ENCODE measurements at places on chromosomes 6 and 20. TPM values are rescaled to one million over a fixed set of nuclear protein-coding genes. Genes with fewer than 3 reads are reported as not detected.

DNA sequence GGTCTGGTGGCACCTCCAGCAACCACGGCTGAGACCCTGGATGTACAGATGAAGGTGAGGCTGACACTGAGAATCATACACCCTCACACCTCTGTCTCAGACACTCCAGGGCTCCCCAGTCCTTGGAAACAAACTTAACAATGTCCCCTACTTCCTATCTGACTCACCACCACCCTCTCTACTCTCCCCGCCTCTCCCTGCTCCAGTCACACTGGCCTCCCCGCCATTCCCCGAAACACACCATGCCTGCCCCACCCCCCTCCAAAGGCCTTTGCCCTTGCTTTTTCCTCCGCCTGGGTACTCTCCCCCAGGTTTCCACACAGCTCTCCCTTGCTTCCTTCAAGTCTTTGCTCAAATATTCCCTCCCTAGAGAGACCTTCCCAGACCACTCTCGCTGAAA lies 16.3 kb downstream of the BPI start:
- no peaks in the 10 kb centered on the region for H3K36me3 ChIP-seq
- peaks cover 9% of the 10 kb centered on the region for H3K27me3 ChIP-seq
- no peaks in the 10 kb centered on the region for H3K4me1 ChIP-seq
- no peak overlapping the region for H3K4me3 ChIP-seq
- H3K27ac ChIP-seq: no peak overlapping the region
- no peak for DNase-seq

PLCB4 gene
- 37.4 TPM for total RNA-seq

GRCh38 chr6:103284835-103285234 lies 1574.9 kb downstream of the HACE1 start:
- no peaks in the 10 kb centered on the region for H3K36me3 ChIP-seq
- no peak overlapping the region for H3K27ac ChIP-seq
- H3K27me3 ChIP-seq: no peaks in the 10 kb centered on the region
- DNase-seq: no peak

SYTL3 gene
- total RNA-seq: 2.4 TPM

- DNase-seq: peak; percentile 1
- H3K4me1 ChIP-seq: no peaks in the 10 kb centered on the region
These were observed 90.0 kb upstream of the BHLHE23 start for GRCh38 chr20:63096681-63097335.

ANKEF1 gene
- 0.60 TPM for total RNA-seq

DNA sequence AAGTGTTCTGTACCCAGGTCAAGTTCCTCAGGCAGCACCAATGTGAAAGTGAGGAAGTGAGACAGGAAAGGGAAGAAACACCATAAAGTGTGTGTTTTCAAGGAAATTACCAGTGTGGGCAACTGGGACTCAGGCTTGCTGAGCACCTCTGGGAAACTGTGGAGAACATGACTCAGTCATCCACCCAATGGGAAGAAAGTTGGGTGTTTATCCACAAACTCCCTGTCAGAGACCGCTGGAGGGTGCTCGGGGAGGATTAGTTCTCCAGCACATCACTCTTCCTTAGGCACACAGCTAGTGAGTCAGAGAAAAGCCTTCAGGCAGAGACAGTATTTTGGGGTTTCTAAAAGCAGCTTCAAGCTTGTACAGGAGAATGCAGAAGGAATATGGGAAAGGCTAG lies 93.6 kb downstream of the PCSK2 start:
- H3K4me1 ChIP-seq: no peaks in the 10 kb centered on the region
- no peak overlapping the region for H3K27ac ChIP-seq
- no peak overlapping the region for H3K4me3 ChIP-seq
- peaks cover 21% of the 10 kb centered on the region for H3K27me3 ChIP-seq

GRCh38 chr6:150751296-150751695 lies 114.2 kb upstream of the MTHFD1L start:
- H3K27me3 ChIP-seq: no peaks in the 10 kb centered on the region
- no peaks in the 10 kb centered on the region for H3K4me1 ChIP-seq
- H3K36me3 ChIP-seq: no peaks in the 10 kb centered on the region
- H3K4me3 ChIP-seq: no peak overlapping the region

DNA sequence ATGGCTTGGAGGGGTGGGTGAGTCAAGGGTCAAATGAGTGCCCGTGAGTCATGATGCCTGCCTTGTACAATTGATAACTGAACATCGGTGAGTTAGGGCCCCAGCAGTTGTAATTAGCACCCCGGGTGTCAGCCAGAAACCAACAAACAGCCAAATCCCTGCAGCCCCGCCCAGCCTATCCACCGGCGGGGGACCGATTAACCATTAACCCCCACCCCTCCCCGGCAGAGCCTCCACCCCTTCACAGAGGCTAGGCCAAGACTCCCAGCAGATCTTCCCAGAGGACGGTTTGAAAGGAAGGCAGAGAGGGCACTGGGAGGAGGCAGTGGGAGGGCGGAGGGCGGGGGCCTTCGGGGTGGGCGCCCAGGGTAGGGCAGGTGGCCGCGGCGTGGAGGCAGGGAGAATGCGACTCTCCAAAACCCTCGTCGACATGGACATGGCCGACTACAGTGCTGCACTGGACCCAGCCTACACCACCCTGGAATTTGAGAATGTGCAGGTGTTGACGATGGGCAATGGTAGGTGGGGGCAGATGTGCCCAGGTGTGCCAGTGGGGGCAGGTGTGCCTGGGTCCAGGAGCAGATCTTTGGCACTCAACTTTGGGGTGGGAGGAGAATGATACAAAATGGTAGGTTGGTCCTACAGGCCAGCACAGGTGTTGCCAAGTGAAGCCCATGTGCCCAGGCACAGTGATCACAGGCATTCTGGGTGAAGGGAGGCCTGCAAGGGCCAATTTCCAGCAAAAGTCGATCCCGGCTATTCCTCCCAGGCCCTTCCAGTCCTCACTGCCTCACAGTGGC lies 45.7 kb downstream of the HNF4A start:
- no peaks in the 10 kb centered on the region for H3K27me3 ChIP-seq
- H3K4me3 ChIP-seq: peak overlapping the region; percentile 45
- DNase-seq: peak; percentile 86

MYH7B gene
- total RNA-seq: 0.75 TPM

LHFPL5 gene
- total RNA-seq: not detected

GRCh38 chr6:44696099-44696498 lies 308.6 kb downstream of the CDC5L start:
- DNase-seq: no peak
- no peak overlapping the region for H3K4me3 ChIP-seq
- H3K36me3 ChIP-seq: no peaks in the 10 kb centered on the region
- H3K27ac ChIP-seq: no peak overlapping the region
- H3K4me1 ChIP-seq: no peaks in the 10 kb centered on the region

- no peaks in the 10 kb centered on the region for H3K27me3 ChIP-seq
- no peak for DNase-seq
- no peak overlapping the region for H3K27ac ChIP-seq
- H3K4me1 ChIP-seq: no peaks in the 10 kb centered on the region
- no peaks in the 10 kb centered on the region for H3K36me3 ChIP-seq
- H3K4me3 ChIP-seq: no peak overlapping the region
These were observed 22.1 kb upstream of the ARHGAP18 start for GRCh38 chr6:129732034-129732433.

FAM184A gene
- total RNA-seq: 3.0 TPM

- H3K27me3 ChIP-seq: no peaks in the 10 kb centered on the region
- H3K4me1 ChIP-seq: no peaks in the 10 kb centered on the region
- DNase-seq: no peak
- no peak overlapping the region for H3K27ac ChIP-seq
- H3K4me3 ChIP-seq: no peak overlapping the region
- H3K36me3 ChIP-seq: no peaks in the 10 kb centered on the region
These were observed 79.6 kb downstream of the RSPH3 start for GRCh38 chr6:158920311-158920905.

DNA sequence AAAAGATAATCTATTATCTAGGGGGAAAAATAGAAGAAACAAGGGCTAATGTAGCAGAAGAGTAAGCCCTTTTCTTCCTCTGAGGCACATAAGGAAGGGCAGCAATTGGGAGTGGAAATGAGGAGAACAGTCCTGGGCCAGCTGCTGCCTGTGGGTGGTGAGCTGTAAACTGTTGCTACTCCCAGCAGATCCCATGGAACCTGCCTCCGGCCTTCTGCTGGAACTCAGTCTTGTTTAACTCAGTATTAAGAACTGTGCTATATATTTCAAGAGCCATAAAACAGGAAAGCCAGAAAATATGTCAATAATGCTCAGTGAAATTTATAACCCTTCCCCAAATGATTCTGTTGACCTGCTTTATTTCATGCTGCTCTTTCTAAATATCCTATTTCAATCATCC lies 464.2 kb downstream of the COL12A1 start:
- no peaks in the 10 kb centered on the region for H3K27me3 ChIP-seq
- no peak for DNase-seq

GRCh38 chr6:156776470-156776839 lies 723 bp upstream of the ARID1B start:
- H3K27me3 ChIP-seq: no peaks in the 10 kb centered on the region
- peaks cover 33% of the 10 kb centered on the region for H3K4me1 ChIP-seq
- H3K4me3 ChIP-seq: peak overlapping the region; percentile 80
- DNase-seq: no peak

GRCh38 chr6:46113370-46113769 lies 16.4 kb upstream of the ENPP4 start:
- peak; percentile 65 for DNase-seq
- no peaks in the 10 kb centered on the region for H3K4me1 ChIP-seq
- H3K27me3 ChIP-seq: no peaks in the 10 kb centered on the region
- H3K4me3 ChIP-seq: no peak overlapping the region

- no peak overlapping the region for H3K4me3 ChIP-seq
- H3K27me3 ChIP-seq: peaks cover 16% of the 10 kb centered on the region
- H3K36me3 ChIP-seq: no peaks in the 10 kb centered on the region
- DNase-seq: no peak
- no peaks in the 10 kb centered on the region for H3K4me1 ChIP-seq
These were observed 1.9 kb downstream of the STMND1 start for GRCh38 chr6:17103715-17104114.

TRIM40 gene
- 2.5 TPM for total RNA-seq

DNA sequence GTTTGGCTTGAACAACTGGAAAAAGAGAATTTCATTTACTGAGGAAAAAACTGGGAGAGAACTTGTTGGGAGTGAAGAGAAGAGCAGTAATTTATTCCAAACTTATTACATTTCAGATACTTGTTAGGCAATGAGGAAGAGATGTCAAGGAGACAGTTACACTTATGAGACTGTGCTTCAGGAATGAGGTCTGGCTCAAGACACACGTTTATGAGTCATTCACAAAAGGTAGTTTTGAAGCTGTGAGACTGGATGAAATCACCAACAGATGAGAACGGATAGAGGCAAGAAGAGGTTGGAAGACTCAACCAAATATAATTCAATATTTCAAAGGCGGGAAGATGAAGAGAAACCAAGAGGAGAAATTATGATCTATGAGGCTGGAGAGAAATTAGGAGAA lies 70.6 kb upstream of the DEFB112 start:
- H3K4me3 ChIP-seq: no peak overlapping the region
- DNase-seq: no peak
- H3K27me3 ChIP-seq: no peaks in the 10 kb centered on the region
- no peaks in the 10 kb centered on the region for H3K36me3 ChIP-seq
- no peak overlapping the region for H3K27ac ChIP-seq
- H3K4me1 ChIP-seq: no peaks in the 10 kb centered on the region

DNA sequence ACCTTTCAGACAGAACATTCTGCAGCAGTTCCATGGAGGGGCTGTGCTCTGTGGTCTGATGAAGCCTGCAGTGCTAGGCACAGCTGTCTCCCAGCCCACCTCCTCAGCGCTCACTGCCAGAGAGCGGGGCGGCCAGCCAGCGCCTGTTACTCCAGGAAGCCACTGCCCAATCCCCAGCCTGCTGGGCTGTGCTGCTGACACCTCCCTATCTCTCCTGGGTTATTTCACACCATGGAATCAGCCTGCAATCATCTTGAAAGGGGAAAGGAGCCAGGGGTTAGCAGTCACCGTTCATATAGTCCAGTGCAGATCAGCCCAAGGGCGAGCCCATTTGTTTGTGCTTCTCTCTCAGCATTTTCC lies 46.3 kb upstream of the NHSL1 start:
- H3K4me3 ChIP-seq: no peak overlapping the region
- H3K36me3 ChIP-seq: no peaks in the 10 kb centered on the region
- peak overlapping the region; percentile 57 for H3K27ac ChIP-seq
- DNase-seq: peak; percentile 60

- H3K4me1 ChIP-seq: no peaks in the 10 kb centered on the region
- H3K27ac ChIP-seq: no peak overlapping the region
- no peaks in the 10 kb centered on the region for H3K27me3 ChIP-seq
- H3K4me3 ChIP-seq: no peak overlapping the region
These were observed 670.8 kb downstream of the PRKN start for GRCh38 chr6:162056745-162057144.

DNA sequence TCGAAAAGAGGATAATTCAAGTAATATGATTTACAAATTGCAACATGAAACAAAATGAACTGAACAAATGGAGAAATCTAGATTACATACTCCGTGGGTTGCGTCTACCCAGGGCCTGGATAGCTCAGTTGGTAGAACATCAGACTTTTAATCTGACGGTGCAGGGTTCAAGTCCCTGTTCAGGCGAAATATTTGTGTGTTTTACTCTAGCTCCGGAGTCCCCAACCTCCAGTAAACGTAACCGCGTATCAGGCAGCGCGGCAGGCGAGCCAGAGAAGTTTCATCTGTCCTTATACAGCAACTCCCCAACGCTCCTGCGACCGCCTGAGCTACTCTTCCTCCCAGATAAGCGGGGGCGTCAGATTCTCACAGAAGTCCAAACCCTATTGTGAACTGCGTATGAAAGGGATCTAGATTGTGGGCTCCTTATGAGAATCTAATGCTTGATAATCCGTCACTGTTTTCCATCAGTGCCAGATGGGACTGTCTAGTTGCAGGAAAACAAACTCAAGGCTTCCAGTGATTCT lies 176.1 kb downstream of the TRIM27 start:
- H3K27ac ChIP-seq: no peak overlapping the region
- H3K27me3 ChIP-seq: peaks cover 78% of the 10 kb centered on the region
- DNase-seq: no peak
- H3K36me3 ChIP-seq: no peaks in the 10 kb centered on the region

DNA sequence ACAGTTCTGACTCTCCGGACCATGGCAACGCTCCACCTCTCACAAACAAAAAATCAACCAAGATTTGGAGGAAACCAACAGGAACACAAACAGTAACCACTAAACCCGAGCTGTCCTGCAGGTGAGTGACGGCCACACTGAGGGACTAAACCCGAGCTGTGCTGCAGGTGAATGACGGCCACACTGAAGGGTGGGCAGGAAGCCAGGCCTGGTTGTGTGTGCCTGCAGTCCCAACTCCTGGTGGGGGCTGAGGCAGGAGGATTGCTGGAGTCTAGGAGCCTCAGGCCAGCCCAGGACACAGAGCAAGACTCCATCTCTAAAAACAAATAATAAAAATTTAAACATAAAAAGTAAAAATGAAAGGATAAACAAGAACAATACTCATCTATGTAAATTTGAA lies 80.6 kb downstream of the TAF4 start:
- no peaks in the 10 kb centered on the region for H3K27me3 ChIP-seq
- H3K36me3 ChIP-seq: no peaks in the 10 kb centered on the region
- no peak overlapping the region for H3K27ac ChIP-seq
- no peaks in the 10 kb centered on the region for H3K4me1 ChIP-seq
- no peak overlapping the region for H3K4me3 ChIP-seq

GRCh38 chr6:64984948-64985347 lies 722.1 kb downstream of the EYS start:
- H3K4me3 ChIP-seq: no peak overlapping the region
- no peak for DNase-seq
- no peaks in the 10 kb centered on the region for H3K4me1 ChIP-seq
- H3K36me3 ChIP-seq: no peaks in the 10 kb centered on the region

TGM3 gene
- total RNA-seq: 0.14 TPM

- H3K27ac ChIP-seq: peak overlapping the region; percentile 45
- no peaks in the 10 kb centered on the region for H3K36me3 ChIP-seq
- H3K27me3 ChIP-seq: no peaks in the 10 kb centered on the region
These were observed 50.0 kb downstream of the SLC23A2 start for GRCh38 chr20:4951299-4951698.

GRCh38 chr6:159012201-159012600 lies 12.2 kb upstream of the RSPH3 start:
- no peaks in the 10 kb centered on the region for H3K27me3 ChIP-seq
- no peak for DNase-seq
- H3K4me3 ChIP-seq: no peak overlapping the region
- no peak overlapping the region for H3K27ac ChIP-seq
- H3K36me3 ChIP-seq: no peaks in the 10 kb centered on the region
- H3K4me1 ChIP-seq: no peaks in the 10 kb centered on the region

ULBP3 gene
- 0.79 TPM for total RNA-seq

Data from transverse colon (tissue), 4 donors.